Muscle of arm (tissue), 14 donors: ENCODE measurements at places on chromosomes 2 and 18. TPM values are rescaled to one million over a fixed set of nuclear protein-coding genes. Genes with fewer than 3 reads are reported as not detected.
A peak's percentile ranks its signal among the peaks of the same experiment; 100 is the strongest.

- DNase-seq, result peak; percentile 28
Measured at GRCh38 chr2:134574611-134575330, 144.0 kb downstream of the TMEM163 start.

The SP110 gene
- polyA plus RNA-seq, result 12.7 TPM

GRCh38 chr2:170813611-170814532 is 2.8 kb upstream of the GAD1 start:
- peak; percentile 69 for DNase-seq

GRCh38 chr18:57095884-57096283 is 51.0 kb upstream of the BOD1L2 start:
- no peak for DNase-seq

GRCh38 chr18:31091350-31091749 is 10.9 kb downstream of the DSC2 start:
- DNase-seq, result no peak

GRCh38 chr18:42184685-42185477 is 229.8 kb downstream of the PIK3C3 start:
- no peak for DNase-seq

The CERS6 gene
- 59.2 TPM for polyA plus RNA-seq

DNA sequence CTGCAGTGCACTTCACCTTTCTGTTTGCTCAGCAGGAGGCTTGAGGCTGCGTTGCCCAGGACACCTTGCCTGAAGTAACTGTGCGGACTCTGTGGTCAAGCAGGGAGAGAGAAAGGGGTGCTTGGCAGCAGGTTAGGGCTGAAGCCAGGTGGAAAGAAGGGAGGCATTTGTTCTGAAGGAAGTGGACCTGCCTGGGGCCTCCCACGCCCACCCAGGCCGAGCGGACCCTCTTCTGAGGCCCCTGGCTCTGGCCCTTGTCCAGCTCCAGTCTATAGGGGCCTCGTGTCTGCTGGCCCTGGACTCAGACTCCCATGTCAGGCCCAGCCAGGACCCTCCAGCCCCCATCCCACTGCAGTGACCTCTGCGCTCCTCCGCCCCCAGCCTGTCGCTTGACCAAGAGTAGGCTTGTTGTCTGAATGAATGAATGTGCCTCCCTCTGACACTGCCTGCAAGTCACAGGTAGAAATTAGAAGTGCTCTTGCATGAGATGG is 2.5 kb downstream of the SNED1 start:
- no peak for DNase-seq

- DNase-seq, result no peak
Measured at GRCh38 chr2:152355409-152355831, 20.4 kb downstream of the FMNL2 start.

The RAD51AP2 gene
- polyA plus RNA-seq, result 0.37 TPM

The TNFAIP6 gene
- 21.0 TPM for polyA plus RNA-seq

DNA sequence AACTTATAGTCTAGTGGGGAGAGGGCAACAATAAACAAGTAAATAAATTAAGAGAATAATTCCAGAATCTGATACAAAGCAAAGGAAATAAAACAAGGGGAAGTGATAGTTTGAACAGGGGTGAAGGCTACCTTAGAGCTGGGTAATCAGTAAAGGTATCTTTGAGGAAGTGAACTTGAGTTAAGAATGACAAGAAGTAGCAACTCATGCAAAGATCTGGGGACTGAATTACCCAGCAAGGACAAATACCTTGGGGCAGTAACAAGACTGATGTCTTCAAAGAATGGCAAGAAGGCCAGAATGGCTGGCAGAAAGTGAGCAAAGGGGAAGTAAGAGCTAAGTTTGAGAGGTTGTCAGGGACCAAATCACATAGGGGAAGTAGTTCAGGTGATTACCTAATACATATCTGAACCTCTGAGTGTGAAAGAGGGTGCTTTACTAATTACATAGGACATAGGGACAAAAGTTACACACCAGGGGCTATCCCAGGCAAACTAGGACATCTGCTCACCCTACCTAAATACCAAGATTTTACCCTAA is 244.6 kb upstream of the HNRNPA3 start:
- no peak for DNase-seq

The DSG1 gene
- polyA plus RNA-seq, result 76.7 TPM

The ERCC3 gene
- 44.1 TPM for polyA plus RNA-seq

DNA sequence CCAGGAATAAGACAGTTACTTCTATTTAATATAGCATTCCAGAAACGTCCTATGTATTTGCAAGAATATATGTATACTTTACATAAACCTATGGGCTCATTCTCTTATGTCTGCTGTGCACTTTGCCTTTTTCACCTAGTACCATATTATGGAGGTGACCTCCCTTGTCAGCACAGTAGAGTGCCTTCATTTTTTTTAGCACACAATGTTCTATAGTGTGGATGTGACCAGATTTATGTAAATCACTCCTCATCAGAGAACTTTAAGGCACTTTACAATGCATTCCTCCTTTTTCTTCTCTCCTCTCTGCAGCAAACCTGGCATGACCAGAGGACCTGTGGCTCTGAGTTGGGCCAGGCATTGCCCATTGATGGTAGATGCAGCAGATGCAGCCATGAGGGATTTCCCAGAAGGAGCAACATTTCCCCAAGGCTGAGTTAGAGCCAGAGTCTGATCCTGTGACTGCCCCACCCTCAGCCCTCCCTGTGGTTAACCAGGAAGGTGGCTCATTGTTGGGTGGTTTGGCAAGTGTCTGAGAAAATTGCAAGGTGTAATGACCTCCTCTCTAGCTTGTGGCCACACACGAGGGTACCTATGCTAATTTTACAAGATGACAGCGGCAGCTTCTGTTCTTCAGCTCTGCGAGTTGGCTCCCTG is 76.5 kb upstream of the DLX2 start:
- no peak for DNase-seq

- no peak for DNase-seq
Measured at GRCh38 chr2:73072129-73072395, 550 bp upstream of the SFXN5 start.

The ADD2 gene
- polyA plus RNA-seq, result not detected

The IL36B gene
- polyA plus RNA-seq, result not detected

- no peak for DNase-seq
Measured at GRCh38 chr2:96238266-96238665, 27.5 kb downstream of the TMEM127 start.

- peak; percentile 35 for DNase-seq
Measured at GRCh38 chr2:58427572-58428095, 186.5 kb upstream of the FANCL start.

GRCh38 chr2:188332619-188333018 is 40.9 kb downstream of the GULP1 start:
- DNase-seq, result no peak

DNA sequence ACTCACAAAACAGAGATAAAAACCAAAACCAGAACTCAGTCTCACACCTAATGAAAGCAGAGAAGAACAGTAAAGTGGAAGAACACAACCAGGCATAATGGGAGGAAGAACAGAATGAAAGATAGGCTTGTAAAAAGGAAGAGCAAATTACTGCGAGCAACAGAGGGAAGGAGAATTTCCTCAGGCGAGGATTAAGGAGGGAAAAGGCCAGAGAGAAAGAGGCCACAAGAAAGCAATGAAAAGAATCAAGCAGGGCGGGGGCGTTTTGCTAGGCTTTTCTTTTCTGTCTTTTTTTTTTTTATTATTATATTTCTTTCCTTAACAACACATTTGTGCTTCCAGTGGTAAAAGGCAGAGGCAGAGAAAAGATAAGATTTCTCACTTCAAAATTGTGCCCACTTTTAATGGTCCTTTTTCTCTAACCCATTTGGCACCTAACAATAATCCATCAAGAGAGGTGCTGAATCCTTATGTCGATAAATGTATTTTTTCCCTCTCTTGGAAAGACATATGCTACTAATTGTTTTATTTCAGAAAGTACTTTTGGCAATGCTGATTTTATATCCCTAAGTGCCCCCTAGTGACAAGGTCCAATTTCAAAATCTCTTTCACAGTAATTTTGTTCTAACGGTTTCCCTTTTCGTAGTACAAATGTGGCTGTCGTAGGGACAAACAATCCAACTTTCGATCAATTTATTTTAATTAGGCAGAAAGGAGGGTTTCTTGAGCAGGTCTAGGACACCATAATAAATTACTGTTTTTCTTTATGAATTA is 138.7 kb upstream of the AQP4 start:
- peak; percentile 15 for DNase-seq

DNA sequence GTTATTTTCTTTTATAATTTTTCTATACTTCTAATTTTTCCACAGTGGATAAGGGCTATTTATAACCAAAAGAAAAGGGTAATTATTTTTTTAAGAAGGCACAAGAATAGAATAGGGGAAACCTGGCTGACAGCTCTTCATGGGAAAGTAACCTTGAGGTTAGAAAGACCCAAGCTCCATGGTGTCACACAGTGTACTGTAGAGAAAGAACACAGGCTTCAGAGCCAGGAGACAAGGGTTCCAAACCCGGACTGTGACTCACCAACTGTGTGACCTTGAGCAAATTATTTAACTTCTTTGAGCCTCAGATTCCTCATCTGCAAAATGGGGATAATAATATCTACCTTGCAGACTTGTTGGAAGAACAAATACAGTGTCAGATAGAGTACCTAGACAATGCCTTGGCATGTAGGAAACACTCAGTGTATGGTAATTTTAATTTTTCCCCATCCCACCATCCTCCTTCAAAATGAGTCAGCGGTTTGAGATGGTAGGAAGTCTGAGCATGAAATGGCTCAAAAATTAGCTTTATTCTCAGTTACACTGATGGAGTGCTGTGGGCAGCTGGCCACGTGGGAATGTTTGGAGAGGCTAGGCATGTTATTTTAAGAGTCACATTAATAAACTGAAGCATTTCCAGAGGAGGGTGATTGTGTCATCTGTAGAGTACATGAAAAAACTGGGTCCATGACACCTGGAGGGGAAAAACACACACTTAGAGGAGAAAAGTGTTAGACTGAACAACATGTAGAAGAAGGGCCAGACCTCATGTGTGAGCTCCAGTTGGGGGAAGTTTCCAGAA is 36.7 kb downstream of the TMEM37 start:
- no peak for DNase-seq
